Tibial nerve (tissue), 4 donors: ENCODE measurements at places on chromosomes 4 and X. TPM values are rescaled to one million over a fixed set of nuclear protein-coding genes. Genes with fewer than 3 reads are reported as not detected.

GRCh38 chr4:4838936-4839810 is 20.3 kb upstream of the MSX1 start:
- DNase-seq: no peak

- DNase-seq: no peak
These were observed 56.9 kb downstream of the NSG1 start for GRCh38 chr4:4443821-4444220.

GRCh38 chr4:106690487-106690886 is 321.9 kb upstream of the GIMD1 start:
- no peak for DNase-seq

The EDNRA gene
- total RNA-seq: 25.5 TPM

DNA sequence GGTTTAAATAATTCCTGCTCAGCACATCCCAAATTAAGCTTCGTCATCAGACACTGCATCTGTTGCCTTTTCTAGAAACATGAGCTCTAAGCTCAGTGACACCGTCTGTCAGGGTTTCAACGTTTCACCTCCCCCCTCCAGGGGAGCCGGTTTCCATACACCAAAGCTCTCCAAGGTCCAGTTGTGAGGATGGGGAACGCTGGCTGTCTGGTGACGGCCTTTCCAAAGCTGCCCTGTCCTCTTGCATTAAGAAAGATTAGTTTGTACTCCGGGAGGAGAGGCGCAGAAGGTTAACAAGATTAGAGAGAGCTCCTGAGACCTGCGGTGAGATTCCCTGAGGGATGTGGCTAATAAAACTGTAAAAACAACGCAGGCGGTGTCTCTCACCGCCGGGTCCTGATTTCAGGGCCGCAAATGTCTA is 43.2 kb downstream of the ASMT start:
- no peak for DNase-seq

DNA sequence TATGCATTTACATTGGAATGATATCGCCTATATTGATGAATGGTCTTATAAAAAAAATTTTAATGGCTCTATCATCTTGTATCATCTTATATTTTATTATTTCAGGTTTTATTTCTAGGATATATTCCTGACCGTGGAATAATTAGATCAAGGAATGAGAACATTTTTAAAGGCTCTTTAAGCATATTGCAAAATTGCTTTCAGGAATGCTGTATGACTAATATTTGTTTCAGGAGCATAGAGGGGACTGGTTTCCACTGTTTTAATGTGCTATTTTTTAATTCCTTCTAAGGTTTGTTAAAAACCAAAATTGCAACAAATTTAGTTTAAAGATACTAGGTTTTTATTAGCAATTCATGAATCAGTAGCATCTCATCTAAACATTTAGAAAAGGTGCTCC is 120.2 kb downstream of the BMPR1B start:
- DNase-seq: no peak

The MGARP gene
- total RNA-seq: not detected

DNA sequence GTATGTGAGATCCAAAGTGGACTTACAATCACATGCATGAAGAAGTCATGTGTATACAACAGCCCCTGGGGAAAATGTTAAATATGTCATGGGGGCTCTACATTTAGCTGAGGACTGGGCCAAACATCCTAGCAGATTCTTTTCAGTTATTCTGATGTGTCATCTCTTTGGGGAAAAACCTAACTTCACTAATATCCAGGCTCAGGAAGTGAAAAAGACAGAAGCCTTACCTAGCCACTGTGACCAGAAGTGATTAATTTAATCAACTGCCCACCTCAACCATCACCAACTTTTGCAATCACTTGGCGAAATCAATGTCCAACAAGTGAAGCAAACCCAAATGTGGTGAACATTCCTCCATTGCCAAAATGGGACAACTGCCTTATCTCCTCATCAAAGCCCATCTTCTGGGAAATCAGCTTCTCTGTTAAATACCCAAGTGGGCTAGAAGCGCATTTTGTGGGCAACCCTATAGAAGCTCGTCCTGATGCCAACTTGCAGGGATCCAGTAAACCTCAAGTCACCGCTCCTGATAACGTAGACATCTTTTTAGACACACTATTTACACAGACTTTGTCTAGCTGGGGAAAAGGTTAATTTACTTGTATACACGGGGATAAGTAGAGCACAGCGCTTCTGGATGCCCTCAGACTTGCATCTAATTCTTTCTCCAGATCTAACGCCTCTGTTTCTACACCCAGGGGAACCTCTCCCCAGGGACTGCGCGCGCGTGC is 1.4 kb upstream of the HHIP start:
- DNase-seq: no peak

- no peak for DNase-seq
These were observed 29.1 kb upstream of the PGM2 start for GRCh38 chr4:37797374-37797773.

The SRPX gene
- 64.0 TPM for total RNA-seq

DNA sequence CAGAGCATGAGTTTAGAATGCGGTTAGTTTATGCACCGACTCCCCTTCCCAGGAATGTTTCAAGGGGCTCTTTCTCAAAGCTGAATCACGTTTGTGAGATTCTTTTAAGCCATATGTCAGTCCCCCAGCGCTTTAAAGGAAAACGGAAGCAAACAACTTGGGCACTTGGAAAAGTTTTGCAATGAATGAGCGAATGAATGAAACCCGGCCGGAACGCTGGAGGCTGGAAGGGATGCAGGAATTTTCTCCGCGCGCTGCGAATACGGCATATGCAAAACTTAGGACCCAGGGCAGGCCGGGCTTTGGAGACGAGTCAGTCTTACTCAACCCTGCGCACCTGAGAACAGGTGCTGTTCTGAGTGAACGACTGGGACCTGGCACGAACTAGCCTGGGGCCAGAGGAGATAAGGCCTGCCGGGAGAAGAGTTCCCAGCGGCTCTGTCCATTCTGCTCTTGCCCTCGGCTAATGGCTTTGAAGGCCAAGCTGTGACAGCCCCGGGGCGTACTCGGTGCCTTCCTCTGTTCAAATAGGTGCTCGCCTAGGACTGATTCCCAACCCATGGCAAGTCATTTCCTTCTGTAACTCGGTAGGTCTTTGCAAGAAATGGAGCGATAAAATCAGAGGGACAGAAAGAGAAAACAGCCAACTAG is 743 bp upstream of the NRK start:
- no peak for DNase-seq

DNA sequence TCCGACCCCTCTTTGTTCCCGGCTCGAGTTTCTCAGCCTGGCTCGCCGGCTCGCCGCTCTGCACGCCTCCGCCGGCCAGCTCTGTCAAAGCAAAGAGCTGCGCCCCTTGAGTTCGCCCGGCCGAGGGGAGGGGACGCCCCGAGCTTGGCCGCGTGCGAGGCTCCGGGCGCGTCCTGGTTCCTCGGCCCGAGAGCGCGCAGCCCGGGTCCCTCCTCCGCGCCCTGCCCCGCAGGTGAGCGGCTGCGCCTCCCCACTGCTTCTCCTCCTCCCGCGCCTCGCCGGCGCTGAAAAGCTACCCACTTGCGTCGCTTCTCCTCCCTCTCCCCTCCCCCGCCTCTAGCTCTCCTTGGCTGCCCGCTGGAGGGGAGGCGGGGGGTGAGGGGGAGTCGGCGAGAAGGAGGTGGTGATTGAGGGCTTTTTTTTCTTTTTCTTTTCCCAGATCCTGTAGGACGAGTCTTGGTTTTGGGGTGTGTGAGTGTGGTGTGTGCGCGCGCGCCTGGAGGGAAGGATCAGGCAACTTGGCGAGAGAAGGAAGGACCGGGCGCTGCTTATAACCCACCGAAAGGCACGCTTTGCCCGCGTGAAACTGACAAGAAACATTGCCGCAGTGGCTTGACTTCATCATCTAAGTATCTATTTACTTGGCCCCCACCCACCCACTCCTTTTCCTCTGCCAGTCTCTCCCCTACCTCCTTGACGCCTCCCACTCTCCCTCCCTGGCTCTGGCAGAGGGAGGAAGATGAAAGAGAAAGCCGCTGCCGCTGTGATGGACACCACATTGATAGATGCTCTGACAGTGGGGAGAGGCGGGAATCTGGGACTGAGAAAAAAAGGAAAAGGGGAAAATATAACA is at the start of gene LEF1:
Gene LEF1, minus strand, starts transcription at position 262 of the 853 bp plus-strand sequence. CDS start 1,165 bp downstream, outside the sequence.
- no peak for DNase-seq

DNA sequence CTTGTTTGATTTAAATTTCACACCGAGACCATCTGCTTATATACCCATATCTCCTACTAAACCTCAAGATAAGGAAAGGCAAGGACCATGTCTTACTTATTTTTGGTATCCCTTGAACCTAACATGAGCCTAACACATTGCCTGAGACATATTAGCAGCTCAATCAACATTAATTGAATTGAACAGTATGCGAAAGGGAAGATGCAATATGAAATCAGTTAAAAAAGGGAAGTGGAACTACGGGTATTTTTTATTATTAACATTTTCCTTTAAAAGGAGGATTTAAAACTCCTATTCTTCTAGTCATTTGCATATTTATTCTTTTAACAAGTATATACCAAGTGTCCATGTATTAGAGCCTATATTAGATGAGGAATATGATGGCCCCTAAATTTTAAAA is 197.0 kb downstream of the CAMK2D start:
- no peak for DNase-seq

The SPANXC gene
- total RNA-seq: not detected

DNA sequence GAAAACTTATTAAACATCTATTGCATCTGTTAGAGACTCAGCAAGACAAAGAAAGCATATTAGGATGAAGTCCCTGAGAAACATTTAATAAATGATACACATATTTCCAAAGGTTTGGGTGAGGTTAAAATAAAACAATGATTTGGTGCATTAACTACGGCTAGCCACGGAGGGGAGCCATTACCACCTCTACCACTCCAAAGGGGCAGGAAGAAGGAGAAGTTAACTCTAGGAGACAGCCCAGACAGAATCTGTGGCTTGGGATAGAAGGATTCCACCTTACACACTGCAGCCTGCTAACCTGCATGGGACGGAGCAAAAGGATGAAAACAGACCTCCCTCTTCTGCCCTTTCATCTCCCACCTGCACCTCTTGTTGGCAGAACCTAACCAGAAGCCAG is 189.1 kb upstream of the C1QTNF7 start:
- no peak for DNase-seq

The FAAH2 gene
- total RNA-seq: 0.90 TPM

The ZFP92 gene
- 0.66 TPM for total RNA-seq

The PGK1 gene
- total RNA-seq: 151 TPM

DNA sequence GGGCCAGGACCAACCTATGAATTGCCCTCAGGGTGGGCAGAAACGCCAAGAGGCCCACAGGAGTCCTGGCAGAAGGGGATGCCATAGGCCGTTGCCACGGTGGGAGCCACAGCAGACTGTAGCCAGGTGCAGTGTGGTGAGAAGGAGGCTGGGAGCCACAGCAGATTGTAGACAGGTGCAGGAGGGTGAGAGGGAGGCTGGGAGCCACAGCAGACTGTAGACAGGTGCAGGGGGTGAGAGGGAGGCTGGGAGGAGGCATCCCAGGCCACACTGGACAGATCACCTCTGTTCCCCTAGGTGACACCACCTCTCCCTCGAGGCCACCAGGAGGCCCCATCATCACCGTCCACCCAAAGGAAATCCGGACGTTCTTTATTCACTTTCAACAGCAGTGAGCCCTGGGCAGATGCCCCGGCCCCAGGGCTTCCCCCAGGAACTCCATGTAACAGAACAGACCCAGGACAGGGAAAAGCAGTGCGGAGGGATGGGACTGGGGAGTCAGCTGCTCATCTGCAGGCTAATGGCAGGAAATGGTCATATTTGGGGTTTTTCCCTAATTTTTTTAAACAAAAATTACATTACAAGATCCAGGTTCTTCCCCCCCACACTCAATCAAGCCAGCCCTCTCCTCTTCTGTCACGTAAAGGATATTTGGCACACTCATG is 19.5 kb upstream of the MRFAP1 start:
- DNase-seq: no peak

The CFI gene
- 29.1 TPM for total RNA-seq

DNA sequence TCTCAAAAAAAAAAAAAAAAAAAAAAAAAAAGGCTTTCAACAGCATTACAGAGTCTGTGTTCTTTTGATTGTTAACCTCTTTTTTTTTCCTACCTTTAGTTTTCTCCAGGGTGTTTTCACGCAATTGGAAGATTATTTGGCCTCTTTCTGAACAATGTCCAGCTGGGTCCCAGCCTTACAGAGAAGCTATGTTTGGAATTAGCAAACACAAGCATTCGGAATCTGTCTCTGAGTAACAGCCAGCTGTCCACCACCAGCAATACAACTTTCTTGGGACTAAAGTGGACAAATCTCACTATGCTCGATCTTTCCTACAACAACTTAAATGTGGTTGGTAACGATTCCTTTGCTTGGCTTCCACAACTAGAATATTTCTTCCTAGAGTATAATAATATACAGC is 13.3 kb downstream of the TLR3 start:
- no peak for DNase-seq

- DNase-seq: no peak
These were observed 24.8 kb downstream of the ZFYVE28 start for GRCh38 chr4:2393353-2394270.

The DUSP21 gene
- not detected for total RNA-seq

DNA sequence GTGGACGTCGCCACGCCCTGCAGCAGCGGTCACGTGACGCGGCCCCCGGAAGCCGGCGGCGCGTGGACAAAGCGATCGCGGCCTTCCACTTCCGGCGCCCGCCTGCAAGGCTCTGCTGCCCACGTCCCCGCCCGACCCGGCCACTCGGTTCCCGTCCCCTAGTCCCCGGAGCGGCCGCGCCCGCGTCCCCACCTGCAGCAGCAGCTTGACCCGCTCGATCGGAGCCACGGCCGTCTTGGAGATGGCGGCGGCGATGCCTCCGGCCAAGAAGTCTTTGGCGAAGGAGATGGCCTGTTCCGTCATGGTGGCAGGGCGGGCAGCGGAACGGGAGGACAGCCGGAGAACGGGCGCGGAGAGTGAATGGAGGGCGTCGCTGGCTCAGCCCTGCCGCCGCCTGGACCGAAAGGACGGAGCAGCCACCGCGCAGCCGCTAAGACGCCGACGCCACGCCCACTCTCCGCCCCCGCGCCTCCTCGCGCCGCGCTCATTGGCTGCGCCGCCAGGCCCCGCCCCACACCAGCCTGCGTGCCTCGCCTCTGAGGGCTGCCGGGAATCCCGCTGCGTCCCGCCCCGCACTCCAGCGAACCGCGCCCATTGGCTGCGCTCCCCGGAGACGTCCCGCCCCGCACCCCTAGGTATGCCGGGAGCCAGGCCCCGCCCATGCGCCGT is at the start of gene SLC25A6:
Gene SLC25A6, minus strand, starts transcription at position 407 of the 669 bp plus-strand sequence. Its CDS starts 104 bp downstream, at position 303.
- peak; percentile 97 for DNase-seq

DNA sequence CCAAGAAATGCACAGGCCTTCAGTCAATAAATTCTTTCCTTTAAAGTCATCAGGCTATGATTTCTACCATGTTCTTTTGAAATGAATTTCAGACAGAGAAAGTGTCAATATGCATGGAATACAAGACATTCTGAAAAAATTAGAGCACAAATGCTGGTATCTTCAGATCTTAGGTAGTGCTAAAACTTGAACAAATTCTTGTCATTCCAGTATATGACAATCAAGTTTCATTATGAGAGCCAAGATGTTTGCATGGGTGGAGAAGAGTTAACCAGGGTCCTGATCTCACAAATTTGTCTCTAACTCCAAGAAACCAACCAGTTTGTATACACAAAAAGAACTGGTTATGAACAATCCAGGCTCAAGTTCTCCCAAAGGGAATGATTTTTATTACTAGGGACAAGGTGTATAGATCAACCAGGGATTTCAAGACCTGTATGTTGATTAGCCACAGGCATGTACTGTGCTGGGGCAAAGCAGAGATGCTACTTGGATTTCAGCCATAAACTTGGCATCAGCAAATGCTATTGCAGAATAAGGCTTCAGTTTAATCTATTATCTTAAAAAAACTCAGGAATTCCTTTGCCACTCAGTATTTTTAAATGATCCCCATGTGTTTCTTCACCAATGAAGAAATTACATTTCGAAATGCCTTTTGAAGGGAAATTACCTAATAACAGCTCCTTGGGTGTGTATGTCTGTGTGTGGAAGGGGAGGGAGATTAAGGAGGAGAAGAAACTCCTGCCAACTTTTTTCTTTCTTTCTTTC is 69.7 kb downstream of the FANCB start:
- no peak for DNase-seq

- no peak for DNase-seq
These were observed 2.0 kb upstream of the GPR34 start for GRCh38 chrX:41686788-41687187.
